ENCODE measurements at places on chromosomes 5 and 9.

DNA sequence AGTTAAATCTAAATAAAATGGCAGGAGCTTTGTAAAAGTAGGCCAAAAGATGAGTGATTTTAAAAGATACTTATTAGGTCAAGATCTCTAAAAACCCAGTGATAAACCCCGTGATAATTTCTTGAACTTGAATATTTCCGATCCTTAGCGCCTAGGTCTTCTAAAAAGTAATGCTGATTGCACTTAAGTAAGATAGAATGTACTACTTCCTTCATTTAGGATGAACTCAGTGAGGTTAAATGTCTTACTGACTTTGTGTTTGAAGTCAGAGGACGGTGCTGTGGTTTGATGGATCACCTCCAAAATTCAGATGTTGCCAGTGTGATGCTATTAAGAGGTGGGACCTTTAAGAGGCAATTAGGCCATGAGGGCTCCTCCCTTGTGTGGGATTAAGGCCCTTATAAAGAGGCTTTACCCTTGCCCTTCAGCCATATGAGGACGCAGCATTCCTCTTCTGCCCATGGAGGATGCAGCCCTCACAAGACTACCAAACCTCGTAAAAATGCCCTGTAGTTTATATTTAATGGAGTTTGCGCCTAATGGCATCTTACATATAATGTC, 130.1 kb downstream of the TRIO start:
- DNase-seq = no peak

DNA sequence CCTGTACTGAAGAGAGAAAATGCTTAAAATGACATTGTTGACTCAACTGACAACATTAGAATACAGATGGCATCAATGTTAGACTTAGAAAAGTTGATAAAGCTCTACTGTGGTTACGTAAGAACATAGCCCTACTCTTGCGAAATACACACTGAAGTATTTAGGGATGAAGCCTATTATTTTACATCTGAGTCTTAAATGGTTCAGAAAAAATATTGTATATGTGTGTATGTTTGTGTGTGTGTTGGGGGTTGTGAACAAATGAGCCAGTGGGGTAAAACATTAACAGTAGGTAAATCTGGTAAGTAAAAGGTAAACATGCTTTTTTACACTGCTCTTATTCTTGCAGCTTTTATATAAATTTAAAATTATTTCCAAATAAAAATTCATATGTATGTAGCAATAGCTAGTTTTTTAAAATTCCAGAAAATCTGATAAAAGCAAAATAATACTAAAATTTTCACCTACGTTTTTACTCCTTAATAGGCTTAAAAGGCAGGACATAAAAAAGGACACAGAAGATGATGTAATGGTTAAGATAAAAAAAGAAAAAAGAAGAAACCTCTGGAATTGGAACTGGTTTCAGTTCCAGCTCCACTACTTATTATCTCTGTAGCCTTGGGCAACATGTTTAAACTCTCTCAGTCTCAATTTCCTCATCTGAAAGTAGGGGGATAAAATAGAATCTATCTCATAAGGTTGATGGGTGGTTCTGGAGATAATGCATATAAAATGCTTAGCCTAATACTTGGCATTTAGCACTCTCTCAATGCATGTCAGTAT, 44.3 kb downstream of the GARNL3 start:
- DNase-seq = no peak

DNA sequence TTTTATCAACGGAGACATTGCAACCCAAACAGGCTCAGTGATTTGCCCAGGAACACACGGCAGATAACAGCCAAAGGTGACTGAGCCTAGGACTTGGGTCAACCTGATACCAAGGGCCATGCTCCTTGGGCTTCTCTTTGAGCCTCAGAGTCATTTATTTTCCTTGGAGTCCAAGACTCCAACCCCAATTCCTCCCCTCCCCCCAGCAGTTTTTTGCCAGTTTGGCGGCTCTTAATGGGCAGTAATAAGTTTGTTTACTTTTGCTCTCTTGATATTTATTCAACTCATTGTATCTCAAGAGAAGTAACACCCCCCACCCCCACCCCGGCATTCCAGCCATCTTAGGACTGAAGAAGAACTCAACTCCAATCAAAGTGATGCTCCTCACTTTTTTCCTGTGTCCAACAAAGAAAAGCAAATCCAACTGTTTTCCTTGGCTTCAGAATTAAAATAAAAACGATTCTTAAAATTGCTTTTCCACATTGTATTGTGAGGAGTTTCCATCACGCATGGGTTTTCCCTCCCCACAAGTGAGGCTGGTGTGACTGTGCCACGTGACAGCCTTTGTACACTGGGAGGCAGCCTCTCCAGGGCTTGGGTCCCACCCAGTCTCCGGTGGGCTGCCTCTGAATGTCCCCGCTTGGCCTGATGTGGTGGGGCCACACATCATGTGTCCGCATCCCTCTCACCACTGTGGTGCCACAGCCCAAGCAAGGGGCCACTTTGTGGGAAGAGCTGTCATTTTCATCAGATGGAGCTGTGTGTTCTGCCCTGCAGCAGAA, 9.1 kb downstream of the ANGPTL2 start:
- peak; percentile 71 for DNase-seq

DNA sequence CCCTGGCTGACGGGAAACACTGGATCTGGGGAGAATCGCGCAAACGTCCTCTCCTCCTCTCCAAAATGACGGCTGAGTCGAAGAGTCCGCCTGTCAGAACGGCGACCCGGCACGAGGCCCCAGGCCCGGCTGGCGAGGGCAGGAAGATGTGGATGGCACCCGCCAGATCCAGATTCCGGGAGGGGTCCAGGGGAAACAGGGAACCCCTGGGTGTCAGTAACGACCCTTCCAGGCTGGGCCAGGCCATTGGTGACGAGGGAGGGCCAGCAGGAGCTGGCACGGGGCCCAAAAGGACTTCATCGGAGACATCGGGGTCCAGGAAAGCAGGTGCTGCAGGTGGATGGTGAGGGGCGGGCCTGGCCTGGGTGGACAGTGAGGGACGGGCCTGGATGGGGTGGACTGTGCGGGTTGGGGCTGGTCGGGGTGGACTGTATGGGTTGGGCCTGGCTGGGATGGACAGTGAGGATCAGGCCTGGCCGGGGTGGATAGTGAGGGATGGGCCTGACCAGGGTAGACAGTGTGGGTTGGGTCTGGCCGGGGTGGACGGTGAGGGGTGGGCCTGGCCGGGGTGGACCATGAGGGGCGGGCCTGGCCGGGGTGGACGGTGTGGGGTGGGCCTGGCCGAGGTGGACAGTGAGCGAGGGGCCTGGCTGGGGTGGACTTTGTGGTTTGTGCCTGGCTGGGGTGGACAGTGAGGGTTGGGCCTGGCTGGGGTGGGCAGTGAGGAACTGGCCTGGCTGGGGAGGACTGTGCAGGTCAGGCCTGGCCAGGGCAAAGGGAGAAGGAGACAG, 14.0 kb downstream of the SLC6A3 start:
- DNase-seq = no peak

GRCh38 chr5:6576861-6577501, 55.9 kb downstream of the NSUN2 start:
- DNase-seq = no peak

GRCh38 chr5:132099076-132099748, 25.6 kb downstream of the CSF2 start:
- DNase-seq = no peak

- DNase-seq = no peak
Measured at GRCh38 chr9:86764221-86764624, 183.1 kb downstream of the GAS1 start.

DNA sequence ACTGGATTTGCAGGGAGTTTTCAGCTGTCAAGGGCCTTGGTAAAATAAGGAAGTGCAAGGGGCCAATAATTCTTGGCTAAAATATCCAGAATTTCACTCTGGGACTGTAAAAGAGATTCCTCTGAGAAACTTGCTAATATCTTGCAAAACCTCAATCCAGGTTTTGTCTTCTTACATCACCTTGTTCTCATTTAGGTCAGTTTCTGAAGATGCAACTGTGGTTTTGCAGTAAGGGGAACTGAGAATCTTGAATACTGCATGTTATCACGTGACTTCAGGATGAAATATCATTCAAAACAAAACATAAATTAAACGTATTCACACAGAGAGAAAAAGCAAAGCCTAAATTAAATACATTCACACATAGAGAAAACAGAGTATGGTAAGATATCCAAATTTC, 35.0 kb upstream of the RIC1 start:
- DNase-seq = no peak

- DNase-seq = no peak
Measured at GRCh38 chr9:569296-569695, 272.2 kb upstream of the DMRT1 start.

GRCh38 chr5:84393969-84394368, 9.3 kb upstream of the EDIL3 start:
- DNase-seq = no peak

- DNase-seq = no peak
Measured at GRCh38 chr9:122180633-122181032, 20.9 kb downstream of the MORN5 start.

DNA sequence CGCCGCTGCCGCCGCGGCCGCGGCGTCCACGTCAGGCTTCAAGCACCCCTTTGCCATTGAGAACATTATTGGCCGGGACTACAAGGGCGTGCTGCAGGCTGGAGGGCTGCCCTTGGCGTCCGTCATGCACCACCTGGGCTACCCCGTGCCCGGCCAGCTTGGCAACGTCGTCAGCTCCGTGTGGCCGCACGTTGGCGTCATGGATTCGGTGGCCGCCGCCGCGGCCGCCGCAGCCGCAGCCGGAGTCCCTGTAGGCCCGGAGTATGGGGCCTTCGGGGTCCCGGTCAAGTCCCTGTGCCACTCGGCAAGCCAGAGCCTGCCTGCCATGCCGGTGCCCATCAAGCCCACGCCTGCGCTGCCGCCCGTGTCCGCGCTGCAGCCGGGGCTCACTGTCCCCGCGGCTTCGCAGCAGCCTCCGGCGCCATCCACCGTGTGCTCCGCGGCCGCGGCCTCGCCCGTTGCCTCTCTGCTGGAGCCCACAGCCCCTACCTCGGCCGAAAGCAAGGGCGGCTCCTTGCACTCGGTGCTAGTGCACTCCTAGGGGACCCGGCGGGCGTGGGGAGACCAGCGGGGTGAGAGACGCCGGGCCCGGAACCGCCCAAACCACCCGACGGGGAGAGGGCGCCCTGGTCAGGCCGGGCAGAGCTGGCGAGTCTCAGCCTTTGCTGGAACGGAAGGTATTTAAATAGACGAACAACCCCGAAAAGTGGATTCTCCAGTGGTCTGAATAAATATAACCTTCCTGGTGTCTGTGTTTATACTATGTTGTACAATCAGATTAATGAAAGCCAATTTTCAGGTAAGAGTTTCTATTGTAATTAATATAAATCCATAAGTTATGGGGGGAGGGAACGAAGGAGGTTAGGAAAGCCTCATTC, 1.2 kb downstream of the FOXB2 start:
- peak; percentile 36 for DNase-seq

DNA sequence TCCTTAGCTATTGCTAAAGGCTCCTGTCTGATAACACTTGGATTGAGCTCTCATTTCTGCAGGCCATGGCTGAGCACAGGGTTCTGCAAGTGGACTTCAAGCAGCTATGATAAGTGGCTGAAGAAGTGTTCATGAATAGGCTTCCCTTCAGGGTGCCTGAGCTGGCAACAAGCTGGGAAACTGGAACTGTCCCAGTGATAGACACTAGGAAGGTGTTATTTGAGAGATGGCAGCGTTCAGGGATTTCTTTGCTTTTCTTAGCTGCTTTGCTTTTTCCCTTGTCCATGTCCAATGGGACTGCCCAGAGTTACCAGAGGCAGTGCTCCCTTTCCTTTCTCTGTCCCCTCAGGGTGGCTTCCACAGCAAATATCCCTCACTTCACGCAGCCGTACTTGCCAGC, 75.8 kb downstream of the INIP start:
- no peak for DNase-seq

- DNase-seq = no peak
Measured at GRCh38 chr9:69919461-69920061, 98.9 kb downstream of the CFAP95 start.

- no peak for DNase-seq
Measured at GRCh38 chr5:175638305-175638704, 19.6 kb upstream of the HRH2 start.

- no peak for DNase-seq
Measured at GRCh38 chr5:35735718-35736117, 118.1 kb downstream of the SPEF2 start.

GRCh38 chr5:106140101-106140500, 1530.6 kb downstream of the EFNA5 start:
- no peak for DNase-seq

- no peak for DNase-seq
Measured at GRCh38 chr5:74124826-74125225, 498.8 kb downstream of the ARHGEF28 start.

- DNase-seq = no peak
Measured at GRCh38 chr9:105444130-105444529, 3.7 kb upstream of the FSD1L start.

- no peak for DNase-seq
Measured at GRCh38 chr5:170361116-170361515, 28.1 kb downstream of the KCNMB1 start.

DNA sequence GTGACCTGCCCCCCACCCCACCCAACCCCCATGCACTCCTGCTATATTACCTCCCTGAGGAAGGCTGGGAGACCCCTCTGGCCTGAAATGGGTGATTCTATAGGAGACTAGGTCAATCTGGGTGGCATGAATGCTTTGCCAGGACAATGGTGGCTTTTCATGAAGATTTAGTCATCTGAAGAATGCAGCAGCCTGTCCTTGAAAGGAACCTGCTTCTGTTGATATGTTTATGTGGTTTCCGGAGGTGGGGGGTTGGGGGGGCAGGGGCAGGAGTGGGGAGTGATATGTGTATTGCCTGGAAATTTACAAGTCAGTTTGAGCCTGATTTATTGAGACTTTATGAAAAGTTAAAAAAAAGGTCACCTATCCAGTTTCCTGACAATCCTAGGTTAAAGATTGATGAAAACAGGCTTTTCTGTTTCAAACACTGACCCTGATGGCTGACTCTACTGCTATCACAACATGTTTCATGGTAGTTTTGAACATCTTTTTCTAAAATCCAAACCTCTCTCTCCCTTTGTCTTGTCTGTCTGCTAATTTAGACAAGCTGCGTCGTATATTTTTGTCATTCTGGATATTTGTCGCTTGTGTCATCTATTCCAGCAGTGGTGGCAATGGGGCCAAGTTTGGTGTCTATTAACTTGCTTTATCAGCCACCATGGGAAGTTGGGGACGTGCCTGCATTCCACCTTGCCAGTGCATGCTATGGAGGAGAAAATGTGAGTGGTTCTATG, 153.7 kb upstream of the EGFLAM start:
- DNase-seq = no peak

DNA sequence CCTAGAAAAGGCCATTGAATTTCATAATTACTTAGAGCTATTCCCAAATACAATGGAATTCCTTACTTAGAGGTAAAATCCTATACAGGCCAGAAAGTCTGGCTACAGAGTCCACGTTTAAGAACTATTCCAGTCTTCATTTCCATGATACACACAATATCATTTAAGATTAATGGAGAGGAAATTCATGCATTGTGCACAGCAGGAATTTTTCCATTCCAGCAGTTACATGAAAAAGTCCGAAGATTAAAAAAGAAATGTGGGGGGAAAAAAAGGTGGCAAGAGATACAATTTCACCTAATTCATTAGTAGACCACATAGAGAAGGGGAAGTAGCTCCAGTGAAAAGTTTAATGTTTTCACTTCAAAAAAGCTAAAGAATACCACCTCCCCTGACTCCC, 63.1 kb downstream of the CHD1 start:
- DNase-seq = no peak

- DNase-seq = no peak
Measured at GRCh38 chr5:147779694-147780093, 2.8 kb downstream of the JAKMIP2 start.

GRCh38 chr9:112670991-112671625, 46.8 kb downstream of the INIP start:
- no peak for DNase-seq

Measured in left hindlimb (tissue), 1 donor.